ENCODE measurements at places on chromosomes 5 and 9.

- no peak for DNase-seq
Measured at GRCh38 chr5:127085796-127086195, 12.5 kb upstream of the C5orf63 start.

- no peak for DNase-seq
Measured at GRCh38 chr9:21576331-21577189, 94.4 kb upstream of the IFNE start.

- DNase-seq: no peak
Measured at GRCh38 chr5:77844373-77844622, 68.2 kb upstream of the TBCA start.

- DNase-seq: peak; percentile 57
Measured at GRCh38 chr5:757346-757930, 27.1 kb downstream of the ZDHHC11B start.

DNA sequence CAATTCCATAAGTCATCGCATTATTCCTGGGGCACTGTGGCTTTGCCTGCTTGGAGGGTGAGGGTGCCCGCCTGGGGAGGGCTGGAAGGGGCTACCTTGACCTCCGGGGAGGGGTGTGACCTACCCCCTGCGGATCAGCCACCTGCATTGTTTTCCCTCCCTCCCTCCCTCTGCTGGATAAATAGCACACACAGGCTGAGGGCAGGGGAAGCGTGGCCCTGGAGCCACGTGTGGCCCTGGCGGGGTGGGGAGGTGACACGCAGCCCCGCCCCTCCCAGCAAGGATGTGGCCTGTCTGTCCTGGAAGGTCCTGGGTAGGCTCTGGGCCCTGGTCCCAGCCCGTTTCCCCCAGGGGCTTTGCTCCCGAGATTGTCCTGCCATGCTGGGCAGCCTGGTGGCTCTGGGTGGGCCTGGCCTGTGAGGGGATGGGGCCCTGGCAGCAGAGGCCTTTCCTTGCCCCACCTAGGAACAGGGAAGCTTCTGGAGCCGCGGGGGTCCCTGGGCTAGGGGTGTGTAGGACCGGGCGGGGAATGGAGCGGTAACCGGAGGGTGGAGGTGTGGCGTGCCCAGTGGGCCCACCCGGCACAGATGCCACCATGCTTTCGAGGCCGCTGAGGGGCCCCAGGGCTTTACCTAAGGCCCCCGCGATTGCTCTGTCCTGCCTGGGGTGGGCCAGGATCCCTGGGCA is 33.4 kb downstream of the RXRA start:
- no peak for DNase-seq

GRCh38 chr5:170338933-170339779 is 41.6 kb upstream of the LCP2 start:
- DNase-seq: no peak

GRCh38 chr9:121349009-121349408 is 21.0 kb downstream of the STOM start:
- DNase-seq: no peak

- no peak for DNase-seq
Measured at GRCh38 chr9:32877639-32878217, 94.4 kb downstream of the TMEM215 start.

GRCh38 chr5:102483736-102484135 is 15.1 kb downstream of the SLCO6A1 start:
- DNase-seq: no peak

- no peak for DNase-seq
Measured at GRCh38 chr5:51539232-51539631, 156.0 kb downstream of the ISL1 start.

- DNase-seq: no peak
Measured at GRCh38 chr9:138003485-138004190, 126.1 kb downstream of the CACNA1B start.

- no peak for DNase-seq
Measured at GRCh38 chr5:93407454-93407853, 173.6 kb downstream of the NR2F1-AS1 start.

GRCh38 chr5:139406963-139407362 is 3.1 kb upstream of the SPATA24 start:
- DNase-seq: no peak

GRCh38 chr5:119694284-119694683 is 64.9 kb downstream of the FAM170A start:
- no peak for DNase-seq

GRCh38 chr5:109924237-109925107 is 234.7 kb downstream of the MAN2A1 start:
- DNase-seq: no peak

GRCh38 chr5:164220522-164220921 is 715.1 kb downstream of the MAT2B start:
- no peak for DNase-seq

DNA sequence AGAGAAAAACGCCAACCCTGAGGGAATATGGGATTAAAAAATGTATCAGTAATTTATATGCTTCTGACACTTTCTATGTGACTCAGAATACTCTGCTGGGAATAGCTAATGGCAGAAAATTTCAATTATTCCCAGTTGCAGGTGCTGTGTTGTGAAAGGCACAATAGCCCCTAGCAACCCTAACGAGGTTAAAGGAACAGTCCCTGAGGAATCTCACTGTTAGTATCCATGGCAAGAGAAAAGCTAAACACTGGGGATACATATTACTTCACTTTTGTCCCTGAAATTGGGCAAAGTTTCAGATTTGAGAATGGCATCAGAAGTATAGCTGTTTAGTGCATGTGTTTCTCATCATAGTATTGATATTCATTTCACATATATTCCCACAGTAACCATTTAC is 555.0 kb downstream of the RAB3C start:
- DNase-seq: no peak

- no peak for DNase-seq
Measured at GRCh38 chr5:172823840-172824362, 10.2 kb upstream of the ERGIC1 start.

- DNase-seq: no peak
Measured at GRCh38 chr9:33795281-33795680, at the start of gene PRSS3. Gene PRSS3, plus strand, starts transcription at chr9:33795561. Its CDS starts 13 bp downstream, at chr9:33795574.

DNA sequence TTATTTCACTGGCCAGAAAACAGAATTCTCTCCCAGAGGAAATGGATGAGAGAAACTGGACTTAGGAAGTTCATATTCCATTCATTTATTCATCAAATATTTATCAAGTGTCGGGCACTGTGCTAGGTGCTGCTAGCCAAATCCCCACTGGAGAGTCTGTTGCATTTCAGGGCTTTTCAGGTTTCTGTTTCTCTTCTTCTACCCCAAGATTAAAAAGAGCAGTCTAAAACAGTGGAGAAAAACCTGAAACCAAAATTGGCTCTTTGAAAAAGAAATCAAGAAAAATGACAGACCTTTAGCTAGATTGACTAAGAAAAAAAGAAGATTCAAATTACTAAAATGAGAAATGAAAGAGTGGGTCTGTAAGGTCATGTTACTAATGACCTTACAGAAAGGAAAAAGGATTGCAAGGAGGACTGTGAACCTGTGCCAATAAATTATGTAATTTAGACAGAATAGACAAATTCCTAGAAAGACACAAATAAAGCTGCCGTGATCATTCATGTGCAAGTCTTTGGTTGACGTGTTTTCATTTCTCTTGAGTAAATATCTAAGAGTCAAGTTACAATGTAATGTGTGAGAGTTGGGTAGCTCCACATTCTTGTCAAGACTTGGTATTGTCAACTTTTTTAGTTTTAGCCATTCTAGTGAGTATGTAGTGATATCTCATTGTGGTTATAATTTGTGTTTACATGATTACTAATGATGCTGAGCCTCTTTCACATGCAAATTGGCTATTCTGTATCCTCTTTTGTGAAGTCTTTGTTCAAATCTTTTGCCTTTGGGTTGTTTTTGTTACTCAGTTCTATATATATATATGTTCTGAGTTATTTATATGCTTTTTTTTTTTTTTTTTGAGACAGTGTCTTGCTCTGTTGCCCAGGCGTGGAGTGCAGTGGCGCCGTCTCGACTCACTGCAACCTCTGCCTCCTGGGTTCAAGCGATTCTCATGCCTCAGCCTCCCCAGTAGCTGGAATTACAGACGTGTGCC is 23.7 kb downstream of the SNX30 start:
- peak; percentile 25 for DNase-seq

DNA sequence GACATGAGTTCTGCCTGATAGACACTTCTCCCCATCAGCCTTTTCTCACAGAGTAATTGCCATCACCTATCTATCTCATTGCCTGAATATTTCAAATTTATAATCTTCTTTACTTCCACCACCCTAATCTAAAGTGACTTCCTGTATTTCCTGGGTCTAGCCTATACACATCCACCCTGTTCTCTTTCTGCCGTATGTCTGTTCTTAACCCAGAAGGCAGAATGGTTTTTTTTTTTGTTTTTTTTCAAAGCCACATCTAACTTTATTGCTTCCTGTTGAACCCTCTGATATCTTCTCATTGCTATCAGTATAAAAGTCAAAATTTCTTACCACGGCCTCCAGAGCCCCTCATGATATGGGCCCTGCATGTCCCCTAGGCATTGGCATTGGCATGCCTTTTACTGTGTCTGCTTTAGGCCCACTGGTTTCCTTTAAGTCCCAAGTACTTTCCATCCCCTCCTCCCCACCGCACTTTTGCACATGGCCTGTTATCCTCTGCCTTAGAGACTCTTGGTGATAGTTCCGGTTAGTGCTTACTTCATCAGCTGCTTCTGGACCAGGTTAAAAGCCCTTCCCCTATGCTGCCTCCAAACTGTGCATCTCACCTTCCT is 159.9 kb downstream of the MAN2A1 start:
- DNase-seq: no peak

GRCh38 chr5:76544268-76544926 is 78.8 kb downstream of the F2RL2 start:
- DNase-seq: no peak

- no peak for DNase-seq
Measured at GRCh38 chr9:32940740-32941139, 60.7 kb downstream of the APTX start.

DNA sequence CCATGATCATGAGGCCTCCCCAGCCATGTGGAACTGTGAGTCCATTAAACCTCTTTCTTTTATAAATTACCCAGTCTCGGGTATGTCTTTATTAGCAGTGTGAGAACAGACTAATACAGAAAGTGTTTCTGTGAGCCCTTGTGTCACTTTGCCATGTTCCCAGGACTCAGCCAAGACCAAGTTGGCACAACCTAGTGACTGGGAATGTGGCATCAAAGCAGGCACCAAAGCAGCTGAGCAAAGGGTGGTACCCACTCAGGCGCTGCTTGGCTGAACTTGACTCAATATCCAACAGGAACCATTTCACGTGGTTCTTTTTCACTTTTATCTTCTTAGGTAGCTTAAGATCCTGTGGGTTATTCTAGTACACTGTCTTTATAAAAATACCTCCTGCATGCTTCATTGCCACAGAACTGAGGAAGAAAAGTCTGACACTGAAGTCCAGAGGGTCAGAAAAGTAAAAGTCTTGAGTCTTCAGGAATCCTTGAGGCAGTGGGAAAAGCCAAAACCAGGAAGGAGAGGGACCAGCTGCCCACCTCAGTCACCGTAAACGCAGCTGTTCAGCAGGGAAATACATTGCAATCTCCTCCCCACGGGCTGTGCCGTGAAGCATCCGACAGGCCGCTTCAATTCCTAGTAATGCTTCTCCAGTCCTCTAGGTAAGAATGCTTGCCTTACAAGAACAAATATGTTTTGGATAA is 90.5 kb upstream of the RETREG1 start:
- no peak for DNase-seq

- DNase-seq: no peak
Measured at GRCh38 chr9:125752070-125752628, 5.0 kb downstream of the PBX3 start.

DNA sequence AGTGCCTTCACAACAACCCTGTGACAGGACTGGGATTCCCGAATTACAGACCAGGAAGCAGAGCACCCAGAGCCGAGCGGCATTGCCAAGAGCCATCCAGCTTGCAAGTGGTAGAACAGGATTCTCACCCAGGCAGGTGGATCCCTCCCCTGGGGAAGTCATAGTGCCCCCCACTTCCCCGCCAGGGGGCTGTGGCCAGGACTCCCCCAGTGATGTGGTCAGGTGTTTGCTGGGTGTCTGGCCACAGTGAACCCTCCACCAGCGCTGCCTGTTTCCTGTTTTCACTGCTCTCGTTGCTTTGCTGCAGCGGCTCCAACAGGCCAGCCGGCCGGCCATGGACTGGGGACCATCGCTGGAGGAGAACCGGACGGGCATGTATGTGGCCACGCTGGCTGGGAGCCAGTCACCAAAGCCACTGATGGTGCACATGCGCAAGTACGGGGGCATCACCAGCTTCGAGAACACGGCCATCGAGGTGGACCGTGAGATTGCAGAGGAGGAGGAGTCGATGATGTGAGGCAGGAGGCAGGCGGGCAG is 19.3 kb downstream of the SLC6A7 start:
- peak; percentile 76 for DNase-seq

DNA sequence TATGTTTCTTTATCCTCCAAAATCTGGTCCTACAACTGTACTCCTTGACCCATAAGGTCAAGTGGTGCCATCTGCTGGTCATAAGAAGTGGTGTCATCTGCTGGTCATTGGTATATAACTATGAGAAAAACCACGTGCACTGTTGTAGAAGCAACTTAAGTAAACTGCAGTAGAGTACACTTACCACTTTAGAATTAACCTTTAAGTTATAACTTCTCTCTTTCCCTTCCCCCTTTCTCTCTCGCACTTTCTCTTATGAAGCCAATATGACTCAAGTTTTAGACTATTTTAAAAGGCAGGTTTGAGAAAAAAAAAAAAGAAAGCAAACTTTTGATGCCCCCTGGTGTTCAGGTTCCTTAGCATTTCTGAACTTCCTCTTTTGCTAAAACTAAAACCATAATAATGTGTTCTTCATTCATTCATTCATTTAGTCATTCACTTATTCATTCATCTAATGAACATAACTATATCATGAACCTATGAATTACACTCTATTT is 12.8 kb upstream of the MTAP start:
- peak; percentile 58 for DNase-seq

GRCh38 chr5:94217216-94217615 is 401.2 kb downstream of the KIAA0825 start:
- no peak for DNase-seq

- DNase-seq: no peak
Measured at GRCh38 chr9:79185866-79186265, 385.9 kb upstream of the TLE4 start.

DNA sequence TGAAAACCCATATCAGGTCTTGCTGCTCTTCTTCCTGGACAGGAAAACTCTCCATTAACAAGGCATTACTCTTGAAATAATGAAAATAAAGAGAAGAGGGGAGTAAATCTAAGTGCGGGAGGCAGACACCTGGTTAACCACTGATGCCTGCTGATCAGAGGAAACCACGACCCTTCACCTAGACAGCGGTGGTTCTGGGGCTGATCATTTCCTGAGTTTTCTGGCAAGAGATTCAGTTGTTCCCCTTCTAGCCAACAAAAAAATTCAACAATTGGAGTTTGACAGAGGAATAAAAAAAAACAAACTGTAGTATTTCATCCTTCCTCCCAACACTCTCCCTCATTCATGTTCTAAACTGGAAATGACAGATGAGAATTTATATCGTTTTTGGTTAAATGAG is 3.0 kb downstream of the RLN2 start:
- no peak for DNase-seq

GRCh38 chr9:13264788-13265187 is 14.7 kb downstream of the MPDZ start:
- no peak for DNase-seq

Data from ureter (tissue), 1 donor.